Natural killer cell (primary cell): ENCODE measurements at places on chromosomes 6 and 20.

- DNase-seq: no peak
Measured at GRCh38 chr6:33828452-33828763, 24.6 kb upstream of the MLN start.

DNA sequence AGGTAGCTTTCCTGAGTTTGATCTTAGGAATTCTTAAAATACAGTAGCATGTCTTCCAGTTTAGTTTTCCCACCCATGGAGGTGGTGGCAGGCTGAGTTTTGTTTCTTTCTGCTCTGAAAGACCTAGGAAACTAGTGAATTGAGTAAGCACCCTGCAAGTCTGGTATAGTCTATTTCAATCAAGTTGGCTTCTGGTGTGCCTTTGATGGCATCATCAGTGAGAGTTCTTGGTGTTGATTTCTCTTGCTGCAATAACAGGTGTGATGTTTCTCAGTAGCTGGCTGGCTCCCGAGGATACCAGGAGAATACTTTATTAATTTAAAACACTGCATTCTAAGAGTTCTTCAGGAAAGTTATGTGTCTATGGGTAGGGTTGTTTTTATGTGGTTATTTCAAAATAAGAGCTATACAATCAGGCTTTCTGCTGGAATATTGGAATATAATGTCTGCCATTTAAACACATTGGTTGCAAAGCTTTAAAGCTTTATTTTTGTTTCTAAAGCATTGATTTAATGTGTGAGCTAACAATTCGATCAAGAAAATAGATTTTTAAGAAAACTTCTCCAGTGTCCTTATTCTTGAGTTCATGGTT is 19.0 kb downstream of the VAPB start:
- peak; percentile 51 for DNase-seq

DNA sequence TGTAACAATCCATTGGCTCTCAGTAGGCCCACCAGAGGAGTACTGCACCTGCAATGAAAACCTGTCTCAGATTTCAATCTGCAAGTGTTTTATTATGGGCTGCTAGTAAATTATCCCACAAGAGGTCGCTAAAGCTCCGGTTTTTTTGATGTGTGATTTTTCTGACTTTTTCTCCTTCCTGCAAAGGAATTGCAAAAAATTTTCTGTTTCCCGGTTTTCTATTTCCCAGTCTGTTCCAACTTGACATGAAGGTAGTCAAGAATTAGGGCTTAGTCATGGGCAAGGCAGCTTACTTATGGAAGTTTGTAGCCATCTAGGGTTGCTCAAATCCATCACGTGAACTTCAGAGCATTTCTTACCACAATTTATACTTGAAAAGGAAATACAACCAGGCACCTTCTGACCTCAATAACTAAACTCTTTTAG is 38.5 kb upstream of the AHI1 start:
- no peak for DNase-seq

GRCh38 chr6:156395276-156395675 is 381.9 kb upstream of the ARID1B start:
- no peak for DNase-seq

DNA sequence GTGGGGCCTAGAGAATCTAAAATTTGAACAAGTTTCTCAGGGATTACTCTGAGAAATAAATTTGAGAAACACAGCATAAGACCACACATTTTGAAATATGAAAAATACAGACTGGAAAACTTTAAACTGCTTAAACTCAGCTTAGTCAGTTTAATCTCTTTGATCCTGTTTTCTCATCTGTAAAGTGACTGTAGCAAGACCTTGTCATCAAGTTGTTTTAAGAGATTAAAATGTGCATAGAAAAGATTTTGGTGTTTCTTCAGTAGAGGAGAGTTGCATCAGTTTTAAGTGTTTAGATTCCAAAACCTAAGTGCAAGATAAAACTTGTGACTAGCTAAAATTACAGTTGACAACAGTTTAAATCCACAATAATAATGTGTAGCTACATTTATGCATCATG is 8.1 kb upstream of the BCKDHB start:
- no peak for DNase-seq

GRCh38 chr6:5157621-5158138 is 72.5 kb downstream of the PPP1R3G start:
- no peak for DNase-seq

DNA sequence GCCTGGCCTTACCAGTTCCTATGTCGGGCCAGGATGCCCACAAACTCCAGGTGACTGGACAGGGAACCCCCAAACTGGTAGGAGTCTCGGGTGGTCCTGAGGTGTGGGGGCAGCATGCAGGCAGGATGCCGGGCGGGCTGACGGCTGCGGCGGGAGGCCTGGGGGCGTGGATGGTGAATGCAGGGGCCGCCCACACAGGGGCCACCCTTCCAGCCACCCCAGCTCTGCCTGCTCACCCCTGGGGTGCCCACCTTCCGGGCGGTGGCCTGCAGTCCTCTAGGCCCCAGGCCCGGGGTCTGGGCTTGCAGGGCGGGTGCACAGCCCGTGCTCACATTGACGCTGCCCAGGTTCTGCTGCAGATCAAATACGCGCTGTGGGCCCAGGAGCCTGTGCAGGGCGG is 8.4 kb downstream of the ADRM1 start:
- DNase-seq: no peak

DNA sequence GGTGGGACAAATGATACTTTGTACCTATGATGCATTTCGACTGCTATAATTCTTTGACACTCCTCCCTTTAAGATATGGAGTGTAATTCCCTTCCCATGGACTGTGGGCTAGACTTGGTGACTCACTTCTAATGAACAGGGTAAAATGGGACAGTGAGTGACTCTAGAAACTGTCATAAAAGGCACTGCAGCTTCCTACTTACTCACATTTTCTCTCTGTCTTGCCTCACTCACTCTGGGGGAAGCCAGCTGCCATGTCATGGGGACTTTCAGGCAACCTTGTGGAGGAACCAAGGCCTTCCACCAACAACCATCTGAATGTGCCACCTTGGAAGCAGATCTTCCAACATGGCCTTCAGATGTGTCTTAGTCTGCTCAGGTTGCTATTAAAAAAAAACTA is 12.9 kb upstream of the GFOD1 start:
- no peak for DNase-seq
